ENCODE measurements at places on chromosomes 5 and 9.

GRCh38 chr5:170747357-170747756 is 36.2 kb upstream of the GABRP start:
- DNase-seq, result no peak

GRCh38 chr9:119792242-119792641 is 423.0 kb upstream of the BRINP1 start:
- no peak for DNase-seq

DNA sequence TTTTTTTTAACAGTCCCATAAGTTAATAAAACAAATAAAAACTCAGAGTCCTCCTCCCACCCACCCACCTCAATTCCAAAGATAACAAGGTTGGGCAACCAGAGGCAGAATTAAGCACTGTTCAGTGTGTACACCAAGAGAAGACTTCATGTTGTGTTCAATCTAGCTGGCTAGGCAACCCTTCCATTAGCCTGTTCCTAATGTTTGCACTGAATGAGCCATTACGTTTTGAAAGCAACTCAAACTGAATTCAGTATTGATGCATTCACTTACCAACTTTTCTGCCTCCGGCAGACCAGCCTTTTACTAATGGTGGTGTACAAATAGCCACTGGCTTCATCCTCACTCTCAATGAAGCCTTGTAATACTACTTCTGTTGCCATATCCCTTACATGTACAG is 47.5 kb downstream of the PBX3 start:
- DNase-seq, result no peak

DNA sequence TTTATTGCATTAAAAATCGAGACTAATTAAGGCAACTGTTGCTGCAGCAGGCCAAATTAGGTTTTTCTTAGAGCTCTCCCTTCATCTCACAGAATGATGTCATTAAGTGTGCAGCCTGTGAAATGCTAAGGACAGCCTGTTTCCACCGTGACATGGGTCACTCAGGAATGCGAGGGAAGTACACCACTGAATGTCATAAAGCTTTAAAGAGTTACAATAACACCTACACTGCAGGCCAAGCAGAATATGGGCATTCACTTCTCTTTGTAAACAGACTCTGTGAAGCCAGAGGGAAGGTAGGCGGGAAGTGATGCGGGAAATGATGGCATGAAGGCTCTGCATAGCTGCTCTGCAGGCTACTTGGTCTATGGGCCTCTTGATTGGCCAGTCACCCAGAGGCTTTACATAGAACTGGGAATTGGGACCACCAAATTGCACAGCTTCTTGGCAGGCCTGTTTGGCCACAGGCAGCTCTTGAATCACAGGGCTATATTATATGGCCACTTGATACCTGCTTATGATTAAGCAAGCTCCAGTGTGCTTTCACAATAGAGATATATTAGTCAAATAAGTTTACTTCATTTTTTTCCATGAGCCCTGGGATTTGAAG is 28.4 kb upstream of the AOPEP start:
- no peak for DNase-seq

DNA sequence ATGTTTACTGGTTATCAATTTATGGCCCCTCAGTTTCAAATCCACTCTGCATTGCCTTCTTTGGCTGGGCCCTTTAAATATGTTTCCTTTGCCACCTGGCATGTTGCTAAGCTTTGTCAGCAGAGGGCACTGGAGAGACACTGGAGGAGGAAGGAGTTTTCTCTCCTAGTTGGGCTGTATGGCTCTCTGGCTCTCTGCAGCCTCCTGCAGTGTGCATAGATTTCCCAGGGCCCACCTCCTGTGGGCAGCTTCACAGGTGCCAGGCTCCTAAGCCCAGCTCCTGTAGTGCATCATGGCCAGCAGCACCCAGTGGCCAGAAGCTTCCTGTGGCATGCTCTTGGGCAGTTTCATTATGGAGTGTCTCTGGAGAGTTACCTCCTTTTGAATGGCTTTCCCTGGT is 23.3 kb downstream of the CAVIN4 start:
- DNase-seq, result peak; percentile 60

- no peak for DNase-seq
Measured at GRCh38 chr9:78468231-78468630, 171.3 kb downstream of the PSAT1 start.

DNA sequence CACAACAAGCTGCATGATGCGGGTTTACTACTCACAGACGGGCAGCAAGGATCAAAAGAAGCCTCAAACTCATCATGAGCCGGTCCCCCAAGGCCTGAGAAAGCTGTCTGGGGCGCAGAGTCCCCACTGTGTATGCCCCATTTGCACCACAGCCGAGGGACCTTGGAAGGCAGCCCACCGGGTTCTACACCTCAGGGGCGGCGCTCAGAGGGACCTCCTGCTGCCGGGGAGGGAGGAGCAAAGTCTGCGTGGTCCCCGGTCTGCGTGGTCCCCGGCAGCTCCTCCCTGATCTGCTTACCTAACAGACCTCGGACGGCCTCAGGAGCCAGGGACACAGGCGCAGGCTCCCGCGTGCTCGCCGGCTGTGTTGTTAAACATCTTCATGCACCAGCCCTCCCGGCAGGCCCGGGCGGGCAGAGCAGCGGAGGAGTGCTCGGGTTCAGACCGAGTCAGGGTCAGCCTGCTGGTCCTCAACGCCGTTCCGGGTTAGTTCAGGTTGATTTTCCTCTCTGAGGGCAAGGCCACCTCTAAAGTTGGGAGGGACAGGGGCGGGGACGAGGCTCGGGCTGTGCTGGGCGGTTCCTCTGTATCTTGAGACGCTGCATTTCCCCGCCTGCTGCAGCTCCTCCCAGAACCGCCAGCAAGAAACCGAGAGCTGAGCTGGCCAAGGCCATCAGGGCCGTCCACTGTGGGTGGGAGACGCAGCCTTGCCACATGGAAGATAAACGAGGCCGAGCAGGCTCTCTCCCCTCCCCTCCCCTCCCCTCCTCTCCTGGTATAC is 74.6 kb downstream of the MRPL36 start:
- DNase-seq, result no peak

GRCh38 chr5:28234356-28234968 is 1196.1 kb upstream of the CDH9 start:
- no peak for DNase-seq

- DNase-seq, result no peak
Measured at GRCh38 chr5:78377056-78377717, 16.8 kb downstream of the SCAMP1 start.

DNA sequence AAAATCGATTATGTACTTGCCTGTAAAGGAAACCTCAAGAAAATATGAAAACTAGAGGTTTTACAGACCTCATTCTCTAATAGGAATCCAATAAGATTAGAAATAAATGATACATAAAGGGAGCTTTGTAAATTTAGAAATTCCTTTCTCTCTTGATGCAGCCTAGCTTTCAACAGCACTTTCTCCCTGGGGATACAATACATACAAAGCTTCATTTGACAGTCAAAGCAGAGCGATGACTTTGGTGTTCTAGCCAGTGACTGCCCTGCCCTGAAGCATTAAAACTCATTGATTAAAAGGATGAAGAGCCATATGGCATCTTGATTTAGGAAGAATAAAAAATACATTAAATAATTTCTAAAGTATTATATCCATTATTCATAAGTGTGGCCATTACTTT is 46.3 kb upstream of the GLIS3 start:
- no peak for DNase-seq

- peak; percentile 81 for DNase-seq
Measured at GRCh38 chr9:97696803-97697601, at the start of gene XPA. TSS of gene XPA (minus strand) at chr9:97697340. CDS start at chr9:97697292, 48 bp downstream.

All from NCI-H2107 (cell line).